Vagina (tissue), 2 donors: ENCODE measurements at places on chromosomes 3 and 15.
A peak's percentile ranks its signal among the peaks of the same experiment; 100 is the strongest.

GRCh38 chr15:56877255-56877970 lies 41.0 kb upstream of the TCF12 start:
- H3K27ac ChIP-seq, result no peak overlapping the region
- no peak overlapping the region for H3K4me3 ChIP-seq
- no peak for DNase-seq
- H3K36me3 ChIP-seq, result no peaks in the 10 kb centered on the region
- no peaks in the 10 kb centered on the region for H3K4me1 ChIP-seq

DNA sequence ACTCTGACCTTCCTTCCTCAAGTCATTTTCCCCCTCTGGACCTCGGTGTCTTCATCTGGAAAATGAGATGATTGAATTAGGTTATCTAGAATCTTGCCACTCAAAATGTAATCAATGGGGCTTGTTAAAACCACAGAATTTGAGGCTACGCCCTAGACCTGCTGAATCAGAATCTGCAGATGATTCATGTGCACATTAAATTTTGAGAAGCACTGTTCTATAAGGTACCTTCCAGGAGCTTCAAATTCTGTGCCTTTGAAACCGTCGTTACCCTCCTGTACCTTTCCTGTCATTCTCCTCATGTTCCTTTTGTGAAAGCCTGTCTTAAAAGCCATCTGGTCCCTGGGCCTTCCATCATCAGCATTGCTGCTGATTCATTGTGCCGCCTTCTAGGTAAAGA lies 172.4 kb upstream of the TOPAZ1 start:
- no peaks in the 10 kb centered on the region for H3K27me3 ChIP-seq
- H3K4me1 ChIP-seq, result no peaks in the 10 kb centered on the region
- no peak overlapping the region for H3K27ac ChIP-seq
- peak; percentile 40 for DNase-seq
- no peak overlapping the region for H3K4me3 ChIP-seq

DNA sequence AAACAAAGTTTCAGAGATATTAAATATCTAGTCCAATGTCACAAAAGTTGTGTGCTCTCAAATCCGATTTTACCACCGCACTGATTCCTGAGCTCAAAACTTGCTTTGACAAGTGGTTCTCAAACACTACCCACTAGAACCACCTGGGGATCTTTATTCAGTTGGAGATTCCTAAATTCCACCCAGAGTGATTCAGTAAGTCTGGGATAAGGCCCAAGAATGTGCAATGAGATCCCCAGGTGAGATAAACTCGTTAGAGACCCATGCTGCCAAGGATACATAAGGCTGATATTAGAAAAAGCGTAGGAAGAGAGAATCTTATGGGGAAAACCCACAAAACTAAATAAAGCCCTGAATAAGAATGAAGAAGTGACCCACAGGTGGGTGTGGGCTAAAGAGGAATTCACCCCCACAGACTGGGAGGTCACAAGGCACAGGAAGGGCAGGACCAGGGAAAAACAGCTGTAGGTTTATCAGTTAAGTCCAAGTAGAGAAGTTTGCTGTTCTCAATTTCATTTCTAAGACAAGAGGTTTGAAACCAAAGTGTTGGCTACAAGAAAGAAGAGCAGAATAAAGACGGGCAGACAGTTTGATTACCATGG lies 11.5 kb upstream of the RPS17 start:
- no peaks in the 10 kb centered on the region for H3K36me3 ChIP-seq
- DNase-seq, result peak; percentile 5
- no peak overlapping the region for H3K4me3 ChIP-seq
- H3K27ac ChIP-seq, result no peak overlapping the region
- no peaks in the 10 kb centered on the region for H3K27me3 ChIP-seq

DNA sequence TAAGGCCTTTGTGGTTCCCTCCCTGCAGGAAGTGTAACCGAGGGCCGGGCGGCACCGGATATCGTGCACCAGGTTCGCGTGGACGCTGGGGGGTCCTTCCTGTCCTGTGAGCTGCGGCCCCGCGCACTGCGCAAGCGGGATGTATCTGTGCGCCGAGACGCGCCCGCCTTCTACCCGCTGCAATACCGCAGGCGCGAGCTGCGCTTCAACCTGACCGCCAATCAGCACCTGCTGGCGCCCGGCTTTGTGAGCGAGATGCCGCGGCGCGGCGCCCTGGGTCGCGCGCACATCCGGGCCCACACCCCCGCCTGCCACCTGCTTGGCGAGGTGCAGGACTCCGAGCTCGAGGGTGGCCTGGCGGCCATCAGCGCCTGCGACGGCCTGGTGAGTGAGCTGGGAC lies 35.9 kb downstream of the SAXO2 start:
- H3K36me3 ChIP-seq, result no peaks in the 10 kb centered on the region
- no peaks in the 10 kb centered on the region for H3K27me3 ChIP-seq
- DNase-seq, result no peak
- no peak overlapping the region for H3K4me3 ChIP-seq
- H3K27ac ChIP-seq, result no peak overlapping the region

DNA sequence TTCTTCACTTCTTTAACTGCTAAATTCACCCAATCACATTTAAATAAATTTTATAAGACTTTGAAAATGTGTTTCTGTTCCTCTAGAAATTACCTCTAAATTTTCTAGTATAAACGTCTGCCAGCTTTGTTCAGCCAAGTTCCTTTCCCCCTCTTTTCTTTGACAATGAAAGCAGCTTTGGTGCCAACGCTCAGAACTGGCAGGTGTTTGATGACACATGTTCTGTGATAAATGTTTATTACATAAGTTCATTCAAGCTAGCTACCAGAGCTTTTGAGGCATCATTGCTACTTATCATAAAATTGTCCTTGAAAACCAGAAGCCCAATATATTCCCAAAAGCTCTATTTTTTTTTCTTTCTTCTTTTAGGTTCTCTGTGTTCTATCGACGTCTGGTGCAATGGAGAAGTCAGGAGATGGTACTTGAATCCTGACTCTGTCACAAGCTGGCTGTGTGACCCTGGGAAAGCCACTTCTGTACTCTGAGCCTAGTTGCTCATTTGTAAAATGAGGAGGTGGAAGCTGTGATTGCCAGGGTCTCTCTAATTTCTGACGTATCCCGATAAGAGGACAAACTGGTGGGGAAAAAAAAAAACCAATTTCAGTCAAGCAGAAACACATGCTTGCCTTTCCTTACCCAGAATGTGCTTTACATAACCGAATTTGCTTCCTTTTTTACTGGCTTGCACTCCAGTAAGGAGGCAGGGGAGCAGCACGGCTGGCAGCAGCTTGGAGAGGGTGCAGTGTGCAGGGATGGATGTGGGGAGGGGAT lies 187.1 kb upstream of the LPP start:
- no peak overlapping the region for H3K27ac ChIP-seq
- H3K27me3 ChIP-seq, result no peaks in the 10 kb centered on the region
- no peaks in the 10 kb centered on the region for H3K36me3 ChIP-seq
- H3K4me1 ChIP-seq, result peaks cover 6% of the 10 kb centered on the region

- H3K27me3 ChIP-seq, result no peaks in the 10 kb centered on the region
- no peaks in the 10 kb centered on the region for H3K4me1 ChIP-seq
Measured at GRCh38 chr15:31752065-31752762, 278.1 kb upstream of the CHRNA7 start.

DNA sequence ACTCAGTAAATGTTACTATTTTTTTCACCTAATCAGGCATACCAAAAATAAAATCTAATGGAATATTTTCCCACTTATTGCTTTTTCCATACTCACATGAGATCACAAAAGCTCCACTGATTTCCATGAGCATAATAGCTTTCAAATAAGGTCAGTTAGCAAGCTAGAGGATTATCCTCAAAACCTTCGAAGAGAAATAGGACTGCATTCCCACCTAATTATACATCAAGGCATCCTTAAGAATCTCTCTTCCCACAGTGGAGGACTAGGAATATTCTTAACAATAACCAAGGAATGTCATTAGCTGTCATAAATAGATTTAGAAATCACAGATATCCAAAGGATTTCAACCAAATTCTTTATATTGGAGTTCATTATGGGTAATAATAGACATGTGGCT lies 127.9 kb upstream of the STT3B start:
- H3K27me3 ChIP-seq, result no peaks in the 10 kb centered on the region
- H3K27ac ChIP-seq, result no peak overlapping the region
- H3K4me3 ChIP-seq, result no peak overlapping the region

GRCh38 chr3:67832817-67833216 lies 178.4 kb upstream of the SUCLG2 start:
- no peaks in the 10 kb centered on the region for H3K27me3 ChIP-seq
- no peaks in the 10 kb centered on the region for H3K36me3 ChIP-seq
- no peak overlapping the region for H3K4me3 ChIP-seq
- DNase-seq, result no peak
- H3K4me1 ChIP-seq, result no peaks in the 10 kb centered on the region

- no peaks in the 10 kb centered on the region for H3K27me3 ChIP-seq
- peak overlapping the region; percentile 15 for H3K4me3 ChIP-seq
- peaks cover 17% of the 10 kb centered on the region for H3K4me1 ChIP-seq
- H3K27ac ChIP-seq, result peak overlapping the region; percentile 57
Measured at GRCh38 chr3:150721285-150722130, 17.8 kb upstream of the ERICH6 start.

- no peak overlapping the region for H3K27ac ChIP-seq
- DNase-seq, result no peak
- H3K4me3 ChIP-seq, result peak overlapping the region; percentile 89
Measured at GRCh38 chr3:119468041-119468440, 722 bp upstream of the POGLUT1 start.

DNA sequence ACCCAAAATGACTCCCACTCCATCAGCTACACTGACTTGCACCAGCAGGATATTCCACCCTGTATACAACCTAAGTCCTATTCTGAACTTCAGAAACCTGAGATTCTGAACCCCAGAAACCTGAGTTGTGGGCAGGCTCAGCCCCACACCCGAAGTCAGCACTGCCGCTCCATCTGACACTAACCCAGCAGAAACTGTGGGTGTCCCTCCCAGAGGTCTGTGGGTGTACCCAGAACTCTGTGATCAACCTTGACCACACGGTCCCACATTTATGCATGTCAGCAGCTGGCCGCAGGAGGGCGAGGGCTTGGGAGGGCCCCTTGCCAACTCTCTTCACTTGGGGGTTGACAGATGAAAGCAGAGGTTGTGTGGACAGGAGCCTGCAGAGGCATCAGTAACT lies 9.3 kb downstream of the OXTR start:
- H3K27ac ChIP-seq, result no peak overlapping the region
- H3K36me3 ChIP-seq, result no peaks in the 10 kb centered on the region
- no peaks in the 10 kb centered on the region for H3K27me3 ChIP-seq

DNA sequence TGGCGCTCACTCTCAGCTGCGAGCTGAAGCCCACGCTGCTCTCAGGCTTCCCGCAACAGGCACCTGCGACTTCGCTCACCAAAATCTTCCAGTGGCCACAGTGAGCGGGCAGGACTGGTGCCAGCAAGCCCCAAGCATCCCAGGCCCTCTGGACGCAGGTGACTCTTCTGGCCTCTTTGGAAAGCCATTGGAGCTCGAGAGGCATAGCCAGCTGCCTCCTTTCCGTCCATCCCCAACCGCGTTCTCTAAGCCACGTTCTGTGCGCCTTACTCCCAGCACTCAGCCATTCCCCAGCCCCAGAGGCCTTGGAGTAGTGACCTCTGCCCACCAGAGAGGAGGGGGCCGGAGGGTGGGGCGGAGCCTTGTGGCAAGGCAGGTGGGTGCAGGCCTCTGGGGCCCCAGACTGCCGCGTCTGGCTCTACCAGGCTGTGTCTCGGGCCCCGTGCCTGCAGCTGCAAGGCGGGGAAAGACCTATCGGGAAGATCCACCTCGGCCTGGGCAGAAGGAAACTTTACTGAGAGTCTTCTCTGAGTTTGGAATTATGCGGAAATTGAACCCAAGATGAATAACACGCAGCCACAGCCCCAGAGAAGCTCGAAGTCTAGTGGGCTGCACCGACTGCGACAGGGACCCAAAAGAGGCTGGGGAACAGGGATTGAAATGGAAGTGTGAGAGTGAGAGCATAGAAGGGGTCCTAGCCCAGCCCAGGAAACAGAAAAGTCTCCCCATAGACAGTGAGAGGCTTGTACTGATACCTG lies 3.6 kb upstream of the SOX14 start:
- H3K4me3 ChIP-seq, result no peak overlapping the region
- DNase-seq, result no peak
- peaks cover 5% of the 10 kb centered on the region for H3K27me3 ChIP-seq
- H3K27ac ChIP-seq, result no peak overlapping the region
- H3K4me1 ChIP-seq, result peaks cover 17% of the 10 kb centered on the region
- no peaks in the 10 kb centered on the region for H3K36me3 ChIP-seq

DNA sequence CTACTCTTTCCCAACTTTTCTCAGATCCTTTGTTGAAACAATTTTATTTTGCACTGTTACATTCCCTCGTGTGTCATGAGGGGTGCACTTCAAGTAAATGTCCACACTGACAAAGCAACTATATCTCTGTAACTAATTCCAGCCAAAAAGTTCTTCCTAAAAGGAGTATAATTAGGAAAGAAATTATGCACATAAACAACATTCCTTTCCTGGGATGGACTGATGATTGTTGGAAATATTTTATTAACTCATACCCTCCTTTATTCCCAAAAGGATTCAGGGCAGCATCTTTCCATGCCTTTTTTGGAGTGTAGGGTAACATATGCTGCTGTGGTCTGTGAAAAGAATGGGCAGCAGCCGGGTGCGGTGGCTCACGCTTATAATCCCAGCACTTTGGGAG lies 426.1 kb upstream of the THBS1 start:
- H3K27me3 ChIP-seq, result no peaks in the 10 kb centered on the region
- no peak overlapping the region for H3K4me3 ChIP-seq
- H3K4me1 ChIP-seq, result no peaks in the 10 kb centered on the region
- no peak overlapping the region for H3K27ac ChIP-seq

DNA sequence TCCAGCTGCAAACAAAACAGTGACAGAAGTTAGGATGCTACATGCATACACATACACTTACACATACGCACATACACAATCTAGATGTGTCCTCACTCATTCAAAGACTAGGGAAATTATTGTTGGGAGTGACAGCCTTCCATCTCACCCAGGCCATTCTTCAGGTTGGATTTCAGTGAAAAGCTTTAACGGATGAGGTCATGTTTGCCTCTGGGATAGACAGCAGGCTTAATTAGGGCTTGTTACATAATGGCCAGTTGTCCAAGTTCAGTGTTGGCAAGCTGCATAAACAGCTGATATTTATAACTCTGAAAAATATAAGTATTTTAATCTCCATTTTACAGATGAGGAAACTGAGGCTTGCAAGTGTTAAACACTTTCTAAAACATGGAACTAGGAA lies 35.8 kb upstream of the PLOD2 start:
- no peak overlapping the region for H3K4me3 ChIP-seq
- no peak for DNase-seq
- H3K27me3 ChIP-seq, result no peaks in the 10 kb centered on the region
- H3K36me3 ChIP-seq, result peaks cover 4% of the 10 kb centered on the region
- H3K4me1 ChIP-seq, result no peaks in the 10 kb centered on the region

DNA sequence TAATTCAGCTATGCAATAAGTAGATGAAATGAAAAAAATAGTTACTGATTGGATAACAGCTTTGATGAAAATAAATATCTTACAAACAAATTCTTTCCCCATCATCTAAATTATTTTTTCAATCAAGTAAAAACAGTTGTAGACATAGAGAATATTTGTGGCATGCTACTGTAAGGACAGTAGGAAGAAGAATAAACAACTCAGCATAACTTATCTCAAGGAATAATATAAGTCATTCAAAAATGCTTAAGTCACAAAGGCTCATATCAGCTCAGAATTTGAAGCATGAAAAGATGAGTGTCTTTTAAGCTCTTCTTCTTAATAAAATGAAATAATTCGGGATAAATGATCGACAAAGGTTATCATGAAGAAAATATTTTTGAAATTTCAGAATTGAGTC lies 1029.0 kb downstream of the ROBO1 start:
- no peaks in the 10 kb centered on the region for H3K4me1 ChIP-seq
- H3K27me3 ChIP-seq, result no peaks in the 10 kb centered on the region
- H3K27ac ChIP-seq, result no peak overlapping the region
- no peak for DNase-seq

- DNase-seq, result peak; percentile 44
- no peaks in the 10 kb centered on the region for H3K36me3 ChIP-seq
- H3K4me1 ChIP-seq, result peaks cover 9% of the 10 kb centered on the region
- H3K27ac ChIP-seq, result no peak overlapping the region
- no peaks in the 10 kb centered on the region for H3K27me3 ChIP-seq
Measured at GRCh38 chr3:73473898-73474416, 150.8 kb downstream of the PDZRN3 start.
